DMS153 (cell line): ENCODE measurements at places on chromosomes 16 and 17.

- DNase-seq = no peak
Measured at GRCh38 chr17:79163071-79163470, 88.4 kb downstream of the ENGASE start.

DNA sequence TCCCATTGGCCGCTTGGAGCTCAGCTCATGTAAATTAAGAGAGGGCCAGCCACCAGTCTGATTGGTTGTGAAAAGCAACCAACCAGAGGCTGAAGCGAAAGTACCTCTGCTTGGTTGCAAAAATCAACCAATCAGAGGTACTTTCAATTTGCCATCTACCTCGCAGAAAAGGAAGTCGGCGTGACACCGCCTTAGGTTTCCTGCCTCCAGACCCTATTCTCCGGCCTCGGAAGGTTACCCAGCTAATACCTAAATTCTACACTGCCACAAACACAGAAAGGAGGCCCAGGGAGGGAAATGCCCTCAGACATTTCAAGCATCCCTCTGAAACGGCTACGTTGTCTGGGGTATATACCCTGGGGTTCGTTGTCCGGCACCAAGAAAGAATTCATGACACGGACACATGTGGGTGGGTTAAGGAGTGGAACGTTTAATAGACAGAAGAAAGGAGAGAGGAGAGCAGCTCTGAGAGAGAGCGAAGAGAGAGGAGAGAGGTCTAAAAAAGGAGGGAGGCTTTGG, 481.3 kb downstream of the TMEM114 start:
- peak; percentile 74 for DNase-seq

DNA sequence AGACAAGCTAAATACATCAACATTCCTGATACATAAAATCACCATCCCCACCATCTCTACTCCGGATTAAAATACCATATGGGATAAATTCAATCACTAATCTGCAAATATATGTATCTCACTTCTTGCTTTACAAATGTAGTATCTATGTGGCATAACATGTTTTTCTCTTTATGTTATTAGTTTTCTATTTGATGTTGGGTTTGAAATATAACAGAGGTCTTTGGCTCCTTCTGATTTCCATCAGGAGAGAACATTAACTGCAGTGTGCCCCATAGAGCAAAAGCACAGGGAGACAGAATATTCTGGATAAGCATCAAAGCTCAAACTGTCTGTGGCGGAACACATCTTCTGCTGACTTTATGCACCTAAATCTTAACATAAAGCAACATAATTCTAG, 547.2 kb upstream of the CDH8 start:
- DNase-seq = no peak

- no peak for DNase-seq
Measured at GRCh38 chr17:45231481-45232116, 9.9 kb downstream of the FMNL1 start.

GRCh38 chr17:6660805-6661463, 9.4 kb downstream of the C17orf100 start:
- DNase-seq = no peak

- no peak for DNase-seq
Measured at GRCh38 chr16:84486126-84486525, 18.3 kb downstream of the MEAK7 start.

- DNase-seq = no peak
Measured at GRCh38 chr16:14449334-14449733, 180.7 kb downstream of the PARN start.

- DNase-seq = no peak
Measured at GRCh38 chr16:76835779-76836300, 355.1 kb upstream of the MON1B start.

DNA sequence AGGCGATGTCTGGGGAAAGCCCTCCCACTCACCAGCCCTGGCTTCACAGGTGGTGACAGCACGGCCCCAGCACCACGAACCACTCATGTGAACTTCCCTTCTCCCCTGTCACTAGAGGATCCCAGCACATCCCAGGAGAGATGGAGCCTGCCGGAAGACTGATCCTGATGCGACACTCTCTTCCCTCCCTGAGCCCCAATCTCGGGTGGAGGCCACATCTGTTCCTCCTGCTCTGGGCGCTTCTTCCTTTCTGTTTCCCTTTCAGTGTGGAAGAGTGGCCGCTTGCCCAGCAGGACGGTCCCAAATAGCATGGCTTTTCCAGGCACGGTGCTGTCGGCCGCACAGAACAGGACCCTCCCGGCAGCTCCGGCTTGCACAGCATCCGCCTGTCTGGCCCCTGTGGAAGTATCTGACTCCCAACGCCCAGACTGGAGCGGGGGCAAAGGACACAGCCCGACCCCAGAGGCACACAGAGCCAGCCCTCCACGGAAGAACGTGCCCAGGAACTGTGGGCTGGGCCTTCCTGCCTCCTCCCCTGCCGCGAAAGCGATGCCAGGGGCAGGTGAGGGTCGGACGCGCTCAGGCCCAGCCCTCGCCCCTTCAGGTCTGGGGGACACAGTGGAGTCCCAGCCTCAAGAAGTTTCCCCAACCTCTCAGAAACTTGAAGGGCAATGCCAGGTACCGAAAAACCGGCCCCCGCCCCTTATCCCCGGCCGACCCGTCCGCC, 37.6 kb downstream of the CBFA2T3 start:
- DNase-seq = no peak

DNA sequence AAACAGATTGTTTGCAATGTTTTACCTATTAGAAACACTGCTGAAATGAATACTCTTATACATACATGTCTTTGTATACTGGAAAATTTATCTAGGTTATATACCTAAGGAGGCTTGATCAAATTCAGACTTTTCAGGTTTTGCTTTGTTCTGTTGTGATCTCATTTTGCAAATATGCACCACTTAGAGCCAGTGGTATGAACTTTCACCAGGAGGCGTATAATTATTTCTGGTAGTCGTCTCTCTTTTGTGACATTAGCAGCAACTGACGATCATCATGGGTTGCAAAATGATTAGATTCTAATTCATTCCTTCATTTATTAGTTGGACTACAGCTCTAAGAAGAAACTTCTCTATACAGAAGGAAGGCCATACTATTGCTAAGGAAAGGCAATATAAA, 26.9 kb downstream of the AP1G1 start:
- no peak for DNase-seq

DNA sequence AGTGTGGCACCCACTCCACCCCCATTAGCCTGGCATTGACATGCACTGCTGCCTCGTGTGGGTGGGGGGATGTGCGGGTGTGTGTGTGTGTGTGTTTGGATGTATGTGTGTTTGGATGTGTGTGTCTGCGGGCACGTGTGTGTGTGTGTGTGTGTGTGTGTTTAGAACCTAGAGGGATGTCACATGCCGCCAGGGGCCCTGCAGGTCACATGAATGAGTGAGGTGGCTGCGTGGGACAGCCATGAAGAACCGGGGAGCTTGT, 9.0 kb downstream of the KATNB1 start:
- no peak for DNase-seq

GRCh38 chr16:85888405-85889331, 10.3 kb upstream of the IRF8 start:
- no peak for DNase-seq

- peak; percentile 22 for DNase-seq
Measured at GRCh38 chr17:48567209-48567608, 10.9 kb downstream of the HOXB4 start.

DNA sequence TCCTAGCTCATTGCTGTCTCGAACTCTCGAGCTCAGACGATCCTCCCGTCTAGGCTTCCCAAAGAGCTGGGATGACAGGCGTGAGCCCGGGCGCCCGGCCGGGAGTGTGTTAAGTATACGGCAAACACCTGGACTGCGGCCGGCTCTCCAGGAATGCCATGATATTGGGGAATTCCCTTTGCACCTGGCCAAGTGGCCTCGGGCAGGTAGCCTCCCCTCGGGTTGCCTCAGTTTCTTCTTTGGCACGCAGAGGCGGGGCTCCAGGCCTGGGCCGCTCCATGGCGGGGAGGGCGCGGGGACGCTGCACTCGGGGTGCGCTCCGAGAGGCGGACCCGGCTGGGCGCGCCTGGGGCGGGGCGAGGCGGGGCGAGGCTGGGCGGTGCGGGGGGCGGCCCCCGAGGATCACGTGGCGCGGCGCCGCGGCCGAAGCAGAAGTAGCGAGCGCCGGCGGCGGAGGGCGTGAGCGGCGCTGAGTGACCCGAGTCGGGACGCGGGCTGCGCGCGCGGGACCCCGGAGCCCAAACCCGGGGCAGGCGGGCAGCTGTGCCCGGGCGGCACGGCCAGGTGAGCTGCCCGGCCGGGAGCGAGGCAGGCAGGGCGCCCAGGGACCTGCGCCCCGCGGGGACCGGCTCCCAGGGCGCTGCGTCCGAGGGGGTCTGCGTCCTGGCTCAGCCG, at the start of gene PLCG2:
PLCG2 (plus strand) TSS at position 431 of the 675 bp plus-strand sequence. CDS start 6,699 bp downstream, outside the sequence.
- DNase-seq = peak; percentile 31

DNA sequence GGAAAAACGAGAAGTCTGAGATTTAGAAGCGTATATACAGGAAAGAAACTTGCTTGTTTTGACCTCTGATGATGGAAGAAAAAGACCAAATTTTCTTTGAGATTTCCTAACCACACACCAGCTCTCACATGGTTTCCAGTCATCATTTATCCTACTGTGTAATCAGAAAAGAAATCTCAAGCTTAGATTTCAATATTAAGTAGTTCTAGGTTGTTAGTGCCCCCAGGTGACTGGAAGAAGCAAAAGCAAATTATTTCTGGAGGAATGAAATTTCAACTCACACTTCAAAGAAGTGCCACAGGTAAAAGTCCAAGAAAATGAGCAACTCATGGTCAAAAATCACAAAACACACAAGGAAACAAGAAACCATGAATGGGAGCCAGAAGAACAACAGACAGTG, 51.8 kb upstream of the KDM6B start:
- no peak for DNase-seq
